ENCODE measurements at places on chromosomes 11 and 22.

- DNase-seq, result peak; percentile 97
Measured at GRCh38 chr11:9787981-9788521, 124.2 kb downstream of the SWAP70 start.

DNA sequence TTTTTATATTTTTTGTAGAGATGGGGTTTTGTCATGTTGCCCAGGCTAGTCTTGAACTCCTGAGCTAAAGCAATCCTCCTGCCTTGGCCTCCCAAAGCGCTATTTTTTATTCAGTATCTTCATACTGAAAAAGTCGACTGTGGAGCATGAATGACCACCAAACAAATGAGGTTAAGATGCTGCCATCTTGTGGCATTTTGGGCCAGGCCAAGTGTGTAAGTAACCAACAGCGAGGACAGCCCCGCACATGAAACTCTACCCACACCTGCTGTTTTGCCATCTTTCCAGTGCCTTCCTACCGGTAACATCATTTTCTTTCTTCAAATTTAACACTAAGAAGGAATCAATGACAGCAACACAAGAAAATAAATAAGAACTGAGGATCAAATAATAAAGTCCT, 32.2 kb upstream of the AQP11 start:
- DNase-seq, result no peak

DNA sequence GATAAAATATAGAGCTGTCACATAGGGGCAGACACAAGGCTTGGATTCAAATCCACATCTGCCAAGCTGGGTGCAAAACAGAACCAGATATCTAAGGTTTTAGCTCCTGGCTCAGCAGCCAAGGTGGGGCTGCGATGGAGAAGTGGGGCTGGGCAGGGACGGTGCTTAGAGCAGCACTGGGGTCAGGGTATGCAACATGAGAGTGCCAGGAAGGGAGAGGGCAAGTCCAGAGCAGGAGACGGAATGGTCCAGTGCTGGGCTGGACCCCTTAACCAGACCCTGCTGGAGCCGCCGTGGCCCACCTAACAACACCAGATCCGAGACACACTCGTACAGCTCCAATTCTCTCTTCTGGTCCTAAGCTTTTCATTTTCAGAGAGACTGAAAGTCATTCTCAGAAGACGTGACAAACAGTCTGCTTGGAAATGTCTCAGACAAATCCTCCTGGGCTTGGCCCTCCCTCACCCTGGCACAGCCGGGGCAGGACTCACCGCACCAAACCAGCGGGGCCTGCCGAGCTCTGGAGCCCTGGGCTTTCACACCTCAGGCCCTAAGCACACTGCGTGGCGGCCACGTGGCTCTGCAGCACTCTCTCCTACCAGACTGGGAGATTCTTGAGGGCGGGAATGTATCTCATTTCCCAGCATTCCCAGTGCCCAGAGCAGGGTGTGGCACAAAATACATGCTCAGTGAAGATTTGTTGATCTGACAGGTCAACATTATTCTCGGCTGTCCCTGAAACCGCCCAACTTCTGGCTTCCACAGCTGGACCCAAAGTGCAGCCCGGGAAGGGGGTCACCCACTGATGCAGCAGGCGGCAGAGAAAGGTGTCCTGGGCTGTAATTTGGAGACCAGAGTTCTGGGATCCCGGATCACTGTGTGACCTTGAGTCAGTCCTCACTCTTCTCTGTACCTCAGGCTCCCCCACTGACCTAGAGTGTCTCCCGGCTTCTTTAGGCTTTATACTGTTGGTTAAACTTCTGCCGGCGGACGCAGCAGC, 11.6 kb downstream of the LRRC32 start:
- DNase-seq, result no peak

DNA sequence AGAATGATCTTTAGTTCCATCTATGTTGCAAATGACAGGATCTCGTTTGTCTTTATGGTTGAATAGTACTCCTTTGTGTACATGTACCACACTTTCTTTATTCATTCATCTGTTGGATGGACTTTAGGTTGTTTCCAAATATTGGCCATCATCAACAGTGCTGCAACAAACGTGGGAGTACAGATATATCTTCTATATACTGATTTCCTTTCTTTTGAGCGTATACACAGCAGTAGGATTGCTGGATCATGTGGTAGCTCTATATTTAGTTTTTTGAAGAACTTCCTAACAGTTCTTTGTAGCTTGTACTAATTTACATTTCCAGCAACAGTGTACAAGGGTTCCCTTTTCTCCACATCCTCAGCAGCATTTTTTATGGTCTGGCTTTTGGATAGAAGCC, 407.5 kb upstream of the ANO5 start:
- no peak for DNase-seq

GRCh38 chr11:2555891-2556290, 111.1 kb downstream of the KCNQ1 start:
- DNase-seq, result no peak

GRCh38 chr22:34414467-34415440, 494.5 kb upstream of the LARGE1 start:
- no peak for DNase-seq

DNA sequence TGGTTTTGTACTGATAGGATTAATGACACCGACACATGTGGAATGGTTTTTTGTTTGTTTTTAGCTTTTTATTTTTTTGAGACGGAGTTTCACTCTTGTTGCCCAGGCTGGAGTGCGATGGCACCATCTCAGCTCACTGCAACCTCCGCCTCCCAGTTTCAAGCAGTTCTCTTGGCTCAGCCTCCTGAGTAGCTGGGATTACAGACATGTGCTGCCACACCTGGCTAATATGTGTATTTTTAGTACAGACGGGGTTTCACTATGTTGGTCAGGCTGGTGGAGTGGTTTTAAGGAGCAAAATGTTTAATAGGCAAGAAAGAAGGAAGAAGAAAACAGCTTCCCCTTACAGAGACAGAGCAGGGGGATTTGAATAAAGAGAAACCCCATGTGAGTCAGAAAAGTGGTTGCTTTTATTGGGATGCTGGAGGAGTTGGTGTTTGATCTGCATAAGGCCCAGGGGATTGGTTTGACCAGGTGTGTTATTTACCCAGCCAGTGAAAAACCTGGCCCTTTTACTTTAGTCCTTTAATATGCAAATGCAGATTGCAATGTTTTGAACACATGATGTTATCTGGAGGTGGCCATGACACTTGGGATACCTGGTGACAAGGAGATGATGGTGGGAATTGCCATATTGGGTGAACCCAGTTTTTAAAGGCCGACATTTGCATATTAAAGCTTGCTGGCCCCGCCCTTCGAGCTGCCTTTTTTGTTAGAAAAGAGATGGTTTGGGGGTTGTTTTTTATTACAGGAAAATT, 24.3 kb downstream of the SUSD2 start:
- DNase-seq, result no peak
